Stimulated activated CD8-positive, alpha-beta memory T cell treated with anti-CD3 and anti-CD28 coated beads, Interleukin-15, amount 100 ng/mL, for 4 hours (primary cell): ENCODE measurements at places on chromosomes 2 and 18.

GRCh38 chr2:6579281-6579680 is 286.4 kb downstream of the CMPK2 start:
- no peak for DNase-seq

GRCh38 chr2:165011199-165011598 is 55.9 kb upstream of the SLC38A11 start:
- no peak for DNase-seq

DNA sequence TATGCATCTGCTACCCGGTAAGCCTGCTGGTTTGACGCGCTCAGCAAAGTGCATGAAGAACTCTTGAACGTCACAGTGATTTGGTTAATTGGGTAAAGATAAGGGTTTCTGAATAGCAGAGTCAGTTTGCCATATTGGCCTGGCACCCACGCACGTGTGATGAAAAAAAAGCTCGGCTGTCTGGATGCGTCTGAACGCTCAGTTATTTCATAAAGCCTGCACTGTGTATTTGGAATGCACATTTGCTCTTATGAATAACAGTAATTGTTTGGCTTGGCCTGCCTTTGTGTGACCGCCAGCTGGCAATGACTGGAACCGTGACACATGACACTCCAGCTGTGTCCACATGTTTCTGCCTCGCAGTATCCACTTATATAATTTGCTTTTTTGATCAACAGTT is 129.2 kb upstream of the MEIS1 start:
- DNase-seq = no peak

DNA sequence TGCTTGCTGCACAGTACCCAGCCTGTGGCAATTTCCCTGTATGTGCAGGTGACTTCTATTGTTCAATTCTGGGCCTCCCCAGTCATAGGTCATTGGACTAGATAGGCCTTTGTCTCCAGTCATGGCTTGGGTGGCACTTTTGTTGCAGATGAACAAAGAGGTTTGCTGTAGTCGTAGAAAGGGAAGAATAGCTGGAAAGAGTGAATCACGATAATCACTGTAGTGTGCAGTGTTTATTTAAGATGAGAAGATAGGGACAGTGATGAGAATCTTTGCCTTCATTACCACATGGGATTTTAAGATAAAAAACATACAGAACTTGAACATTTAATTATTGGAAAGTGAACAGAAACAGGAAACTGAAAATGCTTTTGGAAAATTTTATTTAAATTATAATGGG is 156.1 kb upstream of the CYRIA start:
- DNase-seq = no peak

- DNase-seq = no peak
Measured at GRCh38 chr2:120210270-120210693, 12.9 kb downstream of the TMEM185B start.
